Suppressor macrophage treated with lipopolysaccharide for 1 hour (primary cell): ENCODE measurements at places on chromosomes 7 and 10.

DNA sequence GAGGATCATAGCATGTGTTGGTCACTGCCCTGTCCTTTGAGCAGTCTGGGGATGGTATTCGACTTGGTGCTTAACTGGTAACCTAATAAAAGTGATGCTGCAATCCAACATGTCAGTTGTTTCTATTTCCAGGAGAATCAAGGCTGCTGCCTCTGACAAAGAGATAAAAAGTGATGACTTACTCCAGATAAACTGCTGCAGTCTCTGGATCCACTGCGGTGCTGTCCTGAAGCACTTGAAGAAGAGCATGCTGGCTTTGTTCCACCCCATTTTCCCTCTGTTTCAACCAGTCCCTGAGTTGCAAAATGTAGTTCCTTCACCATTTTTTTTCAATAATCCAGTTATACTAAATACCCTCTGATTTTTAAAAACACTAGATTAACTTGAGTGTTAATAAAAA lies 403.5 kb upstream of the ANKRD30A start:
- DNase-seq = no peak

- no peak for DNase-seq
These were observed 11.3 kb upstream of the TAS2R40 start for GRCh38 chr7:143210541-143210940.

DNA sequence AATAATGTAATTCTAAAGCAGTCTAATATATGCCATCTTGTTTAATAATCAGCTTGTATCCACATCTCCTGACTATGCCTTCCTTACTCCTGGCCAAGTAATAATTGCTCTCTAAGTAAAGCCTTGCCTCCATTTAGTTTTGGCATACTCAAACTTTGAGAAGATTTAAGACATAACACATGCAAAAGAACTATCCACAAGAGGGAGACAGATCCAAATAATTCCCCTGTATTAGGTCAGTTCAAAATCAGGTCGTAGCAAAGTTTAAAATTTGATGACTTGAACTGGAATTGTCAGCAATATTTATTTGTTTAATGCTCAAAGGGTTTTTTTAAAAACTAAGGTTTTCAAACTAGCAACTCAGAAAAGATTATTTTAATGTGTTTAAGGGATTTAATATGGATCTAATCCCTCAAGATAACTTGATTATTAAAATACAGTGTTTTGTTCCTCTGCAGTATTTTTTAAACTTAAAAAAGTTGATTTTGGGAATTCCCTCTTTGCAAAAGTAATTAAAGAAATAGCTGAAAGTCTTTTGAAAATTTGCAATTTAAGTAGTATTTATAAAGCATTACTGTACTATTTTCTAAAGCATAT lies 95.3 kb downstream of the HDAC9 start:
- DNase-seq = peak; percentile 18

GRCh38 chr10:71621231-71622153 lies 98.1 kb downstream of the C10orf105 start:
- peak; percentile 49 for DNase-seq

DNA sequence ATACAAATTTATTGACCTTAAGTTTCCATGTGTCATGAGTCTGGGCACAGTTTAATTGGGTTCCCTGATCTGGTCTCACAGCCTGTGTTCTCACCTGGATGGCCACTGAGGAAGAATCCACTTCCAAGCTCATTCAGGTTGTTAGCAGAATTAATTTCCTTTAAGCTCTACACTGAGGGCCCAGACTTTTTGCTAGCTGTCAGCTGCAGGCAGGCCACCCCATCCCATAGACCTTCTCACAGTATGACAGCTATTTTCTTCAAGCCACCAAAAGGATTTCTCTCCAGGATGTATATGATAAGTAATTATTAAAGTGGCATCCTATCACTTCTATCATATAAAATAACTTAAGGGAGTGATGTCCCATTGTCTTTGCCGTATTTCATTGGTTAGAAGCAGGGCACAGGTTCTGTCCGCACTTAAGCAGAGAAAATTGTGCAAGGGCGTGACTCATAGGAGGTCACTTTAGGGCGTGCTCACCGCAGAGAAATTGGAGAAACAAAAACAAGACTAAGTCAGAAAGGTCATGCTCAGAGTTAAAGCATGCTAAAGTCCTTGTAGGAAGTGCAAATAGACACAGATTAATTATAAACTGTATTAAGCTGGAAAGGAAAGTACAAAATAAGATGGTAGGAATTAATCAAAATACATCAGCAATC lies 109.9 kb downstream of the AHR start:
- peak; percentile 93 for DNase-seq

DNA sequence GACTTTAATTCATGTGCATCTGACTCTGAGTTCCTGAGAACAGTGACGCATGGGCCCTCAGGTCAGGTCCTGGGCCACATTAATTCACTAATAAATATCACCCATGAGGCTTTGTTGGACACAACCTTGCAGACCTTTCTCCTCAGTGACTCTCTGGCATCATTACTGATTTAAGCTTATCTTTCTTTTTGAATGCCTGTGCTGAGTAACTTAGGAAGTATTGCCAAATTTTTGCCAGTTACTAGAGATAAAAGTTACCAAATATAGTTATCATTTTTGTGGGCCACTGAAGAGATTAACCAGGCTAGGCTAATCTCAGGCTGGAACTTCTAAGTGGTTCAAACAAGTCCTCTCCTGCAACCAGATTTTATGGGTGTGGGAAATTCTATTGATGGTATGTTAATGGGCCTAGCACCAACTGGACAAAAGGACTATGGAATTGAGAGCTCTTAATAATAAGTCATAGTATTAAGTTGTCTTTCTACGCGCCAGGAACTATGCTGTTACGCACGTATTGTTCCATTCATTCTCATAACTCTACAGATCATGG lies 28.8 kb upstream of the PRTFDC1 start:
- no peak for DNase-seq

DNA sequence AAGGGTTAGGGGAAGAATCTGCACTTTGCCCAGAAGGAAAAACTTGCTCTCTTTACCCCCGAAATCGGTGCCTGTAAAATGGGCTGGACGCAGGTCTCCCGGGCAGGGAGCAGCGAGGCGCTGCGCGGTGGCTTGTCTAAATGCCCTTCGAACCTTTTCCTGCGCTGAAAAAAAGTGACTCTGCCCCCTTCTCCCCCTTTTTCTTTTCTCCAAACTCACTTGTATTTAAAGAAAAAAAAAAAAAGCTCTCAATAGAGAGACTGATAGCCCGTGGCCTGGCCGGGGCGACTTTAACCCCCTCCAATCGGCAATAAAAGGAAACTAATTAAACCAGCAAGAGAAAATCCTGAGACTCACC lies 286 bp downstream of the SP8 start:
- no peak for DNase-seq

DNA sequence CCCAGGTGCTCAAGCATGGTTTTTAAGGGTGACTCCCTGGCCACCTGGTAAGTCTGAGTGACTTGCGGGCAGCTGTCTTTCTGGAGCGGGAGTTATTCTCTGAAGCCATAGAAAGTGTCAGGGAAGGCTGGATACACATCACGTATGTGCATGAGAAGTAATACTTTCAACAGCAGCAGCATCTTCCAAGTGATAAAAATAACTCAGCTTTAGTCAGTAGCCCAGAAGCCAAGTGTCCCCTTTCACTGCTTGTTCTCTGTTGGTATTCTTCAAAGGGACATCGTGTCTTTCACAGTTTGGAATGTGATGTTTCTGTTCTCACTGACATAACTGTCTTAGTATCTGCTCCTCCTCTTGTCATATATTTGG lies 97.6 kb downstream of the KIAA1217 start:
- no peak for DNase-seq

GRCh38 chr10:20091698-20092097 lies 275.5 kb downstream of the PLXDC2 start:
- no peak for DNase-seq

GRCh38 chr7:134787720-134788119 lies 8.3 kb downstream of the CALD1 start:
- DNase-seq = no peak

- DNase-seq = no peak
These were observed 6.3 kb downstream of the EPC1 start for GRCh38 chr10:32340596-32341180.

GRCh38 chr10:102066399-102067088 lies 1.4 kb downstream of the HPS6 start:
- DNase-seq = no peak

GRCh38 chr7:147509035-147509501 lies 1081.5 kb upstream of the C7orf33 start:
- DNase-seq = no peak

DNA sequence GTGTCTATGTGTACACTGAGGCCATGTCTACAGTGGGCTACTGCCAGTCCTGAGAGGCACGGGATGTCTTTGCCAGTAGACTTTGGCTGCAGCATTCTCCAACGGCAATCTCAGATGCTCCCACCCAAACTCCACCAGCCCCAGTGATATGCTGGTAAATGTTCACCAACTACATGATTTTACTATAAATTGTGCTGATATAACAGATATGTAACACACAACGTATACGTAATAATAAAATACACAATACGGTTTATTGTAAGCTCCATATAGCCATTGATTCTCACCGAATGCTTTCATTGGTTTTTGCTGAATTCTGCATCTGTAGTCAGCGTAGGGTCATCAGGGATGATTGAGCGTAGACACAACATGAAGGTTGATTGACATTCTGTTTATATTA lies 47.3 kb upstream of the C7orf33 start:
- DNase-seq = no peak

DNA sequence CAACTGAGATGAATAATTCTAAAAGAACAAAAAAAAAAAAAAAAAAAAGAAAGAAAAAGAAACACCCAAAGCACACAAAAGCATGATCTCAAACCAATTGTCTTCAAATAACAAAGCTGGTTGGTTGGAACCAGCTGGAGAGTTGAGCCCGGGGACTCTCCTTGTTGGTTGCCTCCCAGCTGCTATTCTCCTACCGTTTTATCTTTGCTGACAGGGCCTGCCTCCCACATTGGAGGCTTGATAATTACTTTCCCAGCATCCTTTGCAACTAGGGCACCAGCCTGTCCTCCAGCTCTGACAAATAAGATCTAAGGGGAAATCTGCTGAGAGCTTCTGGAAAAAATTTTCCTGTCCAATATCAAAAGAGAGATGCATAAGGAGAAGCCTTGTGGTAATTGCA lies 6.8 kb downstream of the PON1 start:
- no peak for DNase-seq

DNA sequence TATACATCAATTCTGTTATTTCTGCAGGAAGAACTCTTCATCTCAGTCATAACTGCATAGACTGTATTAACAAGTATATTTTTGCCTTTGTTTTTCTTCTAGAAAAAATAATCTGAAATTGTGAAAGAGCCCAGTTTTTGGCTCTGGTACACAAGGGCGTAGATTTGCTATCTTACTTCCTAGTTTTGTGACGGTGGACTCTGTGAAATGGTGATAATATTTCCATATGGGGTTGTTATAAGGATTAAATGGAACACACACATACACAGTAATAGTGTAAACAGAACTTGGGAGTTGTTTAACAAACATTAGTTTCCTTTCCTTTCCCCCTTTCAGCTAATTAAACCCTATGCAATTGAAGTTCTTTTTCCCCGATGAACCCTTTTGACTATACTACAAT lies 108.7 kb downstream of the MKLN1 start:
- no peak for DNase-seq

DNA sequence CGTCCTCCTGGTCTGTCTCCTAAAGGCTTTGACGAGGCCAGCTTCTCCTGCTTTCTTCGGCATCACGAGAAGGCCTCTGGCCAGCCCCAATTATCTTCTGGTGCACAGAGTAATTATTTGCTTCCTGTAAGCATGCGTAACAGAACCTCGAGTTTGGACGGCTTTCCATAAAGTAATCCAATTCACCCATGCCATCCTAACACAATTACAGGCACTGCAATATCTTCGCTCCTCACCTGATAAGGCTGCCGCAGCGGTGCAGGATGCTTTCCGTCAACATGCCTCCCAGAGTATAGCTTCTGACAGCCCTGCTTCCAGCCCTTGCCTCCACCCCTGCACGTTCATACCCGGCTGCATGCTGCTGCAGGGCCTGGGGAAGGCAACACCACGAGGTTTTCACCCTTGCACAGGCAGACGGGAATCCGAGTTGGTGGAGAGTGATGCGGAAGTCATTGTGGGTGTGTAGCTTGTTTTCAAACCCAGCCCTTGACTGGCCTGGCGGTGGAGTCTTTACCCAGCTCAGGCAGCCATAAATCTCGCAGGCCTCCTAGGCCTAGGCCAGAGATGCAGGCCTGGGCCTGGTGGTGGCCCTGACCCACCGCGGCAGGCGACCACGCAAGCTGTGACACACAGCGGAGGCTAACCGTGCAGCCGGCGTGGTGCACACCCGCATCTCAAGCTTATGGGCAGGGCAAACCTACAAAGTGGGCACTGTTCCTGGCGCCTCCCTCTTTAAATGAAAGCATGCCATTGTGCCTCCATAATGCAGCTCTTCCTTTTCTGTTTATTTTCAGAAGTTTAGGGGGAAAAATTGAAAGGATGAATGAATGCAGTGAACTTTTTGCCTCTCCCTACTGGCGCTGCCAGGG lies 12.7 kb downstream of the EBF3 start:
- no peak for DNase-seq

- no peak for DNase-seq
These were observed 60.5 kb downstream of the PYROXD2 start for GRCh38 chr10:98354491-98354890.

GRCh38 chr7:133288970-133289369 lies 36.1 kb downstream of the EXOC4 start:
- no peak for DNase-seq

GRCh38 chr7:96700516-96700915 lies 9.1 kb downstream of the SEM1 start:
- DNase-seq = no peak

DNA sequence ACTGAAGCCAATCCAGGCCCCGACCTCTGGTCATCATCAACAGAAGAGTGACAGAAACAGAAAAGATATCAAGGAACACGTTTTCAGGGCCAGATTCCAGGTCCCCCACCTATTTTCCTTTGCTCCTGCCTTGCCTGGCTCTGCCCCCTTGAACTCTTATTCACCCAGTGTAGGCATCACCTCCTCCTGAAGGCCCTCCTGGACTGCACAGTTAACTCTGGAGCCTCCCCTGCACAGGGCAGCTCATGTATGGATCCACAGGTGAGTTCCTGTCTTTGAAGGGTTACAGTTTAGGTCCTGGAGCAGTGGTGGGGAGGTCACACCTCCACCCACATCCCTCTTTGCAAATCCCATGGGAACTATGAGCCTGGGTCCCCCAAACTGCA lies 163.3 kb upstream of the TNRC18 start:
- DNase-seq = no peak

DNA sequence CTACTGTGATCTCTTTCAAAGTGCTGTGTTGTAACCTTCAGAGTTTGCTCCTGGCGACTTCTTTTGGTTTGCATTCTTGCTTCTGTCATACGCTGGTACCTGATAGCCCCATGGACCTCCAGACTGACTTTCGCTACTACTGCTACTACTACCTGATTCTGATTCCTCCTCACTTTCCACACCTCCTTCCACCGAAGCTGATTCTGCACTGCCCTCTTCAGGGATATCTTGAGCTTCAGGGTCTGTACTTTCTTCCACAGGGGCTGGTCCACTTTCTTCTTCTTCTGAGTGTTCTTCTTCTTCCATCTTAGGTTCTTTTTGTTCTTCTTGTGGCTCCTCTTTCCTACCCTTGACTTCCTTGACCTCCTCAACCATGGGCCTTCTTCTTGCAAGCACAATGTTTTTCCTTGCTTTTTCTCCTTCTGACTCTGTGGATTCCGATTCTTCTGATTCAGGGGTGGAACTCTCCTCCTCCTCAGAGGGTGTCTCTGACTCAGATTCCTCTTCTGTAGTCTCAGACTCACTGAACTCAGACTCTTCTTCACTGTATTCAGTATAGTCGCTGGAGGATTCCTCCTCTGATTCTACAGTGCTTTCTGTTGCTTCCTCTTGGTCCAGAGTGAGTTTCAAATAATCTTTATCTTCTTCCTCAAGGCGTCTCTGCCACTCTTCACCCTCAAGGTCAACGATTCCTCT lies 992.2 kb downstream of the PCDH15 start:
- no peak for DNase-seq
